RPMI8226 (cell line): ENCODE measurements at places on chromosomes 3 and 15.
A peak's percentile ranks its signal among the peaks of the same experiment; 100 is the strongest.

DNA sequence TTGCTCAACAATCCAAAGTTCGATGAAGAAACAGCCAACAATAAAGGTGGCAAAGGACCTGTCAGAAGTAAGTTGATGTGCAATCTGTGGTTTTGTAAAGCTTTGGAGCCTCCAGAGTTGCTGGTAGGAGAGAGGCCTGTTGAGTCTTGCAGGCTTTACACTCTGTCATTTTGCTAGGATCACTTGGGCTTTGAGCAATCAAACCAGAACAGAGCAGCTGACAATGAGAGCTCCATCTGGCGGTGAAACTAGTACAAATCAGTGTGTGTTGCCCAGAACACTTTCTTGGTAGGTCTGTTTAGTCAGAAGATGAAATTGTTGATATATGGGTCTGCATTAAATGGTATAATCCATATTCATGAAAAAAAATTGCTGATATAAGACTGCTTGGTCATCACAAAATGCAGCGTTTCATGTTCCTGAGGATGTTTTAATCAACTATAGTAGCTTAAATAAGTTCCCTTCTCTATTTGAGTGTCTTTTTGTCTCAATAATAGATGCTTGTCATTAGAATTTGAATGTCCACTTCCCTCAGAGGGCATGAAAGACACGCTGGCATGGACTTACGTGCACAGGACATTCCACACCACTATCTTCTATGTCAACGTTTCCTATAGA, 25.7 kb downstream of the TMOD2 start:
- peak; percentile 85 for DNase-seq

- DNase-seq, result no peak
Observed at GRCh38 chr15:92869263-92869940, 30.7 kb upstream of the CHD2 start.

DNA sequence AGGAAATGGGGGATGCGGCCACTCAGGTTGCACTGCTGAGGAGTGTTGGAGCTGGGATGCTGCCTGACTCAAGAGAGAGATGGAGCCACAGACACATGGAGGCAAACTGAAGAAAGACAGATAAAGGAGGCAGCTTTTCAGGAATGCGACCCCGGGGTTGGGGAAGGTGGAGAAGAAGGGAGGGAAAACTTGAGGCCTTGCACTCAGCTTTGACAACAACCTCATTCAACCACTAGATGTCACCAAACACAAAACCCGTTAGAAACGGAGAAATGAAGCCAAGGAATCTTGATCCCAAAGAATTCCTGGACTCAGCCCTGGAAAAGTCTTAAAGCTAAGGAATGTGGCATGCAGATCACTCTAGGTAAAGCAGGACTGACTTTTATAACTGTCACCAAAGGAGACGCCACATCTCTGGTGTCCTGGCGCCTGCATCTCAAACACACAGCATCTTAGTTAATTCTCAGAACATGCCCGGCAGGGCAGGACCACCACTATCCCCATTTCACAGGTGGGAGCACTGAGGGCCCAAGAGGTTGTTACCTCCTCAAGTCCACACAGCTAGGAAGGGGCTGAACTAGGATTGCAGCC, 59.6 kb upstream of the LMCD1 start:
- DNase-seq, result no peak

DNA sequence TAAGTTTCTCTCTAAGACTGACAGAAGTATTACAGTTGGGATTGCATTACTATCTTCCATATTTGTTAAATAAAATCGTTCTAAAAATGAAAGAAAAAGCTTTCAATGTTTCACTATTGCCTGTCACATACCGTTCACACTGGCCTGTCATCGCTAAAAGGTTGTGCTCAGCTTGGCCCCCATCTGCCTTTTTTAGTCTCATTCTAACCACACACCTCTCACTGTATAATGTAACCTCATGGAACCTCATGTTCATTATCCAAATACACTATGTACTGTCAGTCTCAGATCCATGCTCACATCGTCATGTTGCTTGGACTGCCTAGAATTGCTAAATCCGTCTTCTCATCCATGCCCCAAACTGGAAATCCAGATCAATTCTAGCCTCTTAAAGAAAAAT, 637.8 kb upstream of the ROBO1 start:
- no peak for DNase-seq
